ENCODE measurements at places on chromosomes 2 and 18.

DNA sequence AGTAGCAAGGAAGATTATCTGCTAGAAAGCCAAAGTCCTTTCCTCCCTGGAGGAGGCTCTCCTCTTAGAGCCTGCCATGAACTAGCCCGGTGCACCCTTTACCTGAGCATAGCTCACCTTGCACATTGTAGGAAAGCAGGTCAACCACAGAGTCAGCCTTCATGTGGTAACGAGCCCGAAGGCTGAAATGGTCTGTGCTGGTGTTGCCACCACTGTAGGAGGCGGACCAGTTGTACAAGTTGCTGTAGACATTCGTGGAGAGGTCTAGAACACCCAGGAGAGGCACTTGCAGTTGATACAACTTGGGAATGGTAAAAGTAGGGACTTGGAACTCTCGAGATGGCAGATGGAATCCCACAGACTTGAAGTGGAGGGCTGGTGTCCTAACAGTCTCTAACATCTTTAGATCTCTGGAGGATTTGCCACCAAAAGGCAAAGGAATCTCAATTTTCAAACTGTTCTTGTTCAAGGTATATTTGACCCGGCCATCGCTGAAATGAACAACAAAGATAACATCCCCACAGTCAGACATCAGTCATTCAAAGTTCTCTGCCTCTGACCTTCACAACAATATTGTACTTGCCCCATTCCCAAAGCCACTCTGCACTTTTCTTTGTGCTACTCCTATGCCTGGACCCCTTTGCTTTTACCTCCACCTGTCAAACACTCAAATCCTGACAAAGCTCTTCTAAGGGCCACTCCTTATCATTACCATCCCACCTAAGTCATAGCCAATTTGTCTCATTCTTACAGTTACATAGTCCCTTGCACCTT is 30.6 kb downstream of the APOB start:
- no peaks in the 10 kb centered on the region for H3K36me3 ChIP-seq
- H3K4me1 ChIP-seq = no peaks in the 10 kb centered on the region
- no peaks in the 10 kb centered on the region for H3K27me3 ChIP-seq

- no peak for DNase-seq
- H3K27ac ChIP-seq = peak overlapping the region; percentile 69
- H3K4me1 ChIP-seq = peaks cover 16% of the 10 kb centered on the region
- no peak overlapping the region for H3K4me3 ChIP-seq
- H3K27me3 ChIP-seq = no peaks in the 10 kb centered on the region
Observed at GRCh38 chr2:200378652-200379290, 72.3 kb downstream of the SPATS2L start.

- no peak overlapping the region for H3K27ac ChIP-seq
- DNase-seq = no peak
- H3K4me3 ChIP-seq = no peak overlapping the region
- H3K4me1 ChIP-seq = no peaks in the 10 kb centered on the region
- no peaks in the 10 kb centered on the region for H3K27me3 ChIP-seq
- peaks cover 3% of the 10 kb centered on the region for H3K36me3 ChIP-seq
Observed at GRCh38 chr18:71832946-71833617, 711.1 kb downstream of the CBLN2 start.

GRCh38 chr2:36267194-36267593 is 88.4 kb upstream of the CRIM1 start:
- DNase-seq = no peak
- H3K36me3 ChIP-seq = no peaks in the 10 kb centered on the region
- H3K27ac ChIP-seq = no peak overlapping the region
- H3K4me1 ChIP-seq = no peaks in the 10 kb centered on the region
- H3K27me3 ChIP-seq = no peaks in the 10 kb centered on the region
- no peak overlapping the region for H3K4me3 ChIP-seq

DNA sequence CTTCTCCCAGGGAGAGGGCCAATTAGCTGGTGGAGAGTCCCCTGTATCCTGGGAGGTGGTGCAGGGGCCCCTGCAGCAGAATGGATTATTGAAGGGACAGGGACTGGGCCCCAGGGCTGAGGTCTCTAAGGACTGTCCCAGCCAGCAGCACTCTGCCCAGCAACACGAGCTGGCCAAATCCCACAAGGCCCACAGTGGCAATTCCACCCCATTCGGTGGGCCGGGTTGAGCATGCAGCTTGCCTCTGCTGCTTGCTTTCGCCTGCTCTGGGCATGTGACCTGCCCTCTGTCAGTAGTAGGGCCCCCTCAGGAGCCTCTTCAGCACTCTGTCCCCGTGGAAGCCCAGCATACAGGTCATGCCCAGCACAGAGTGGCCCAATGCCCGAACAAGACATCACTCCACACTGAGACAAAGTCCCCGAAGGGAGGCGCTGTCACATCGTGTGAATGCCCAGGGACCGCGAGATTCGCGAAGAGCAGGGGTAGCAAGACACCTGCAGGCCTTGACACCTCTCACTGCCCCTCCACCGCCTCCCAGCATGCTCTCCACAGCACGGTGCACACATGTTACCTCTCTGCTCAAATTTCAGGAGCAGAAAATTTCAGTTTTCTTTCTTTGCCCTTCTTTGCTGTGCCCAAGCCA is 65.4 kb downstream of the CRACDL start:
- no peaks in the 10 kb centered on the region for H3K27me3 ChIP-seq
- no peaks in the 10 kb centered on the region for H3K36me3 ChIP-seq
- H3K4me1 ChIP-seq = no peaks in the 10 kb centered on the region
- DNase-seq = no peak
- H3K4me3 ChIP-seq = no peak overlapping the region

DNA sequence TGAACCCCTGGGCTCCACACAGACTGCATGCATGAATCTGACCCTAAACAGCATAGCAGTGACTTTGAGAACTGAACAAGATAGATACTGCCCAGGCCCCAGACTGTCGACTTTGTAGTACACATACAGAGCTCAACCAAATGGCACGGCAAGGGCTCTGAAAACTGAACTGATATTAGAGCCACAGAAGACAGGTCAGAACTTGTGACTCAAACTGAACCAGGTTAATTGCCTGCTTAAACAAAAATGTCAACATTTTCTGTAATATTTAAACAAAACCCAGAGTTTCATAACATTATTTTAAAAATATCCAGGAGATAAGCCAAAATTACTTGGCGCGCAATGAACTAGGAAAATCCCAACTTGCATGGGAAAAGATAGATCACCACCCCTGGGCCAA is 260.3 kb downstream of the TPGS2 start:
- H3K36me3 ChIP-seq = no peaks in the 10 kb centered on the region
- no peaks in the 10 kb centered on the region for H3K27me3 ChIP-seq

DNA sequence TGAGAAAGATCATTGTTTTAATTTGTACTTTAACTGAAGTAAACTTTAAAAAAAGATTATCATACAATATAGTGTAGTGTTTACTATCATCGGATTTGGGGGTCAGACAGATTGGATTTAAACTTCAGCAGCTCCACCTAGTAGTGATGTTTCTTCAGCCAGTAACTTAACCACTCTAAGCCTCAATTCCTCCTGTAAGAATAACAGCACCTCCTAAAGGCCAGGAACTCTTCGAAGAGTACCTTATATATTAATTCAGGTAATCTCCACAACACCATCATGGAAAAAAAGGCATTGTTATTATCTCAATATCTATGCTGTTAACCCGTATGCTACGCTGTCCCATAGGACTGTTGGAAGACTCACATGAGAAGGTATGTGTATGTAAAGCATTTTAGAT is 69.0 kb upstream of the DLGAP1 start:
- H3K4me1 ChIP-seq = no peaks in the 10 kb centered on the region
- no peaks in the 10 kb centered on the region for H3K36me3 ChIP-seq
- no peaks in the 10 kb centered on the region for H3K27me3 ChIP-seq
- no peak overlapping the region for H3K27ac ChIP-seq
- DNase-seq = no peak
- H3K4me3 ChIP-seq = no peak overlapping the region

- no peak overlapping the region for H3K27ac ChIP-seq
- H3K36me3 ChIP-seq = no peaks in the 10 kb centered on the region
- no peaks in the 10 kb centered on the region for H3K27me3 ChIP-seq
- no peaks in the 10 kb centered on the region for H3K4me1 ChIP-seq
- DNase-seq = no peak
- no peak overlapping the region for H3K4me3 ChIP-seq
Observed at GRCh38 chr2:193743089-193743488, 1548.4 kb upstream of the TMEFF2 start.

DNA sequence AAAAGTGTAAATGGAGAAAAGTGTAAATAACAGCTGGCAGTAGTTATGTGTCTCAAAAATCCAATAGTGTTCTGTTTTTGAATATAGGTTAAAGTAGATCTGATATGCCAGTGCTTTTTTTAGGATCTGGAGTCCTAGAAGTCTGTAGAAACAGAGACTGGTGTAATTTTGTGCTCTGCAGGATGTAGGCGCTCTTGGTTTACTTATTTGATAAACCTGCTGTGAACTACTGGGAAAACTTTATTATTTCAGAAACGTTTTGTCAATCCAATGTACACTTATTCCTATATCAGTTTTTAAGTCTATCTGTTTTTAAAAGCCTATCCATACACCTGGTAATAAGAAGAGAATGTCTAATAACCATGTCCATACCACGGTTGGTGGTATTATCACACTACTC is 530.8 kb upstream of the ZNF804A start:
- no peaks in the 10 kb centered on the region for H3K4me1 ChIP-seq
- H3K36me3 ChIP-seq = no peaks in the 10 kb centered on the region
- H3K27ac ChIP-seq = no peak overlapping the region
- no peak for DNase-seq
- H3K4me3 ChIP-seq = no peak overlapping the region
- no peaks in the 10 kb centered on the region for H3K27me3 ChIP-seq

DNA sequence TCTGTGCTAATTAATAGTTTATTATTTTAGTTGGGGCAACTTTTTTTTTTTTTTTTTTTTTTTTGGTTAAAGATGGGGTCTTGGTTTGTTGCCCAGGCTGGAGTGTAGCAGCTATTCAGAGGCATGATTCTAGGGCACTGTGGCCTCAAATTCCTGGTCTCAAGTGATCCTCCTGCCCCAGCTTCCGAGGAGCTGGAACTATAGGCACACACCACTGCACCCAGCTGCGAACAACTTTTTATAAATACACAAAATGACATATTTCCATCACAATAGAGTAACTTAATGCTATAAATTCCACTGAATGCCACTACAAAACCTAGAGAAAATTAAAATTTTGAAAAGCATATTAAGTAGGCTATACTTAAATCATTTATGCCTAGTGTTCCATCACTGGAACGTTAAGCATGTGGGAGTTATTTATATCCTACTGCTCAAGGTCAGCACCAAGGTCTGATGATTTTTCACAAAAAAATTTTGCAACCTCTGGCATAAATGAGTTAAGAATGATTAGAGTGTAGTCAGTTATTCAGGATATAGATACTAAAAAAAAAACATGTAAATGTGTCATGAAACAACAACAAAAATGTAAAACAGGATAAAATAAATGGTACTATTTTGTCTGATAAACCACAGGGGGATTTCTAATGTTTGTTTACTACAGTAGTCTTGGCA is 46.8 kb downstream of the GFPT1 start:
- DNase-seq = no peak
- no peak overlapping the region for H3K27ac ChIP-seq
- H3K4me3 ChIP-seq = no peak overlapping the region
- H3K36me3 ChIP-seq = peaks cover 5% of the 10 kb centered on the region
- no peaks in the 10 kb centered on the region for H3K27me3 ChIP-seq

- no peak overlapping the region for H3K4me3 ChIP-seq
- H3K4me1 ChIP-seq = no peaks in the 10 kb centered on the region
- H3K27ac ChIP-seq = no peak overlapping the region
- no peak for DNase-seq
Observed at GRCh38 chr18:49183921-49184320, 233.2 kb upstream of the SMAD7 start.

- peak overlapping the region; percentile 80 for H3K27ac ChIP-seq
- H3K27me3 ChIP-seq = no peaks in the 10 kb centered on the region
- H3K4me1 ChIP-seq = peaks cover 18% of the 10 kb centered on the region
Observed at GRCh38 chr2:85744741-85745601, 8.8 kb upstream of the ATOH8 start.

DNA sequence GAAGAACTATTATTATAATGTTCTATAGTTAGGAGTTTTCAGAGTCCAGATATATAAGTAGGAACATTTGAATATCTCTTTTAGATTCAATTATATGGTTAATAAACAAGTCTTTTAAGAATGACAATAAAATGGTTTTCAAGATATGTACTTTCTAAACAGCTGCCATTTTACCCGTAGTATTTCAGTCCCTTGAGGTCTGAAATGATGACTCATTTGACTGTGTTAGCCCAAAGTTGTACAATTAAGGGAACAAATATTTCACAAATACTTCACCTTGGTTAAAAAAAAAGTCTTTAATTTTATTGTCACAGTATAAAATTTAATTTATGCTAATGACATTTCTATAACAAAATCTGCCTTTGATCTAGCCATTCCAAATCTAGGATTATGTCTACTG is 91.6 kb upstream of the TANK start:
- H3K27ac ChIP-seq = no peak overlapping the region
- DNase-seq = no peak
- no peaks in the 10 kb centered on the region for H3K27me3 ChIP-seq
- H3K4me3 ChIP-seq = no peak overlapping the region

- H3K4me3 ChIP-seq = no peak overlapping the region
- no peak for DNase-seq
- no peaks in the 10 kb centered on the region for H3K4me1 ChIP-seq
- no peaks in the 10 kb centered on the region for H3K27me3 ChIP-seq
- no peaks in the 10 kb centered on the region for H3K36me3 ChIP-seq
- no peak overlapping the region for H3K27ac ChIP-seq
Observed at GRCh38 chr2:13495051-13495450, 778.3 kb downstream of the TRIB2 start.

DNA sequence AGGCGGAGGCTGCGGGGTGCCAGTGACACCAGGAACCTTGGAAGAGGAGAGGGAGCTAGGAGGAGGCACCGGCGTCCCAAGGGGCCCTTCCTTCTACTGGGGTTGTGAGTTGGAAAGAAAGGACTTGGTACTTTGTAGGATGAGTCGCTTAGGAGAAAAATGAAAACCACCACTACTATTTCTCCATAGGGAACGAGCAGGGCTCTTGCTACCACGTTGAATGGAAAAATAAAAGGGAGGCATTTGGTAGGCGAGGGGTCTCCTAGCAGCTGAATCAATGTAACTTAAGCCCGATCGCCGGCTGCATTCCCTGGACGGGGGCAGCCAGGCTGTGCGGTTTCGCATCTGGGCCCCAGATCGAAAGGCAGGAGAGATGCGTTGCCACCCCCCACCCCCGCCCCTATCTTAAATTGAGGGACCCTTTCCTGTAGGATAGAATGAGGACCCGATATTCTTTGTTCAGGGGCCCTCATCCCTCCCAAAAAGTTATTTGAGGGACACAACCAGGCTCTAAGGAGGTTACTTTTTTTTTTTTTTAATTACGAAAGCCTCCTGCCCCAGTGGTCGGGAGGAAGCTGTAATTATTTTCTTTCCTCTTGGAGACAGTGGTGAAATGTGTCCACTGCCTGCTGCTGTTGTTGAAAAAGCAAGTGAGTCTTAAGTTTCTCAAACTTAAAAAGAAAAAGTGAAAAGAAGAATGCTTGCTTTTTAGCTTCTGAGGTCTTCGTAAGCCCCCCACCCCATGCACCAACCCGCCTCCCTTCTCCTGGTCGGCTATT is 1.3 kb downstream of the IGFBP2 start:
- H3K27me3 ChIP-seq = peaks cover 3% of the 10 kb centered on the region
- H3K36me3 ChIP-seq = no peaks in the 10 kb centered on the region
- H3K4me1 ChIP-seq = no peaks in the 10 kb centered on the region
- peak overlapping the region; percentile 28 for H3K27ac ChIP-seq

- H3K4me1 ChIP-seq = no peaks in the 10 kb centered on the region
- H3K36me3 ChIP-seq = no peaks in the 10 kb centered on the region
- no peaks in the 10 kb centered on the region for H3K27me3 ChIP-seq
- H3K27ac ChIP-seq = no peak overlapping the region
- no peak overlapping the region for H3K4me3 ChIP-seq
Observed at GRCh38 chr2:37827911-37828511, 97.1 kb upstream of the RMDN2 start.

- H3K4me1 ChIP-seq = no peaks in the 10 kb centered on the region
- no peak overlapping the region for H3K27ac ChIP-seq
- DNase-seq = no peak
- H3K27me3 ChIP-seq = no peaks in the 10 kb centered on the region
- H3K4me3 ChIP-seq = peak overlapping the region; percentile 62
Observed at GRCh38 chr2:127694986-127695385, 6.3 kb upstream of the SFT2D3 start.

Data from breast epithelium (tissue), 4 donors.